ENCODE measurements at places on chromosomes 11 and 22.

GRCh38 chr11:15625691-15626090 is 511.0 kb downstream of the INSC start:
- DNase-seq: no peak

DNA sequence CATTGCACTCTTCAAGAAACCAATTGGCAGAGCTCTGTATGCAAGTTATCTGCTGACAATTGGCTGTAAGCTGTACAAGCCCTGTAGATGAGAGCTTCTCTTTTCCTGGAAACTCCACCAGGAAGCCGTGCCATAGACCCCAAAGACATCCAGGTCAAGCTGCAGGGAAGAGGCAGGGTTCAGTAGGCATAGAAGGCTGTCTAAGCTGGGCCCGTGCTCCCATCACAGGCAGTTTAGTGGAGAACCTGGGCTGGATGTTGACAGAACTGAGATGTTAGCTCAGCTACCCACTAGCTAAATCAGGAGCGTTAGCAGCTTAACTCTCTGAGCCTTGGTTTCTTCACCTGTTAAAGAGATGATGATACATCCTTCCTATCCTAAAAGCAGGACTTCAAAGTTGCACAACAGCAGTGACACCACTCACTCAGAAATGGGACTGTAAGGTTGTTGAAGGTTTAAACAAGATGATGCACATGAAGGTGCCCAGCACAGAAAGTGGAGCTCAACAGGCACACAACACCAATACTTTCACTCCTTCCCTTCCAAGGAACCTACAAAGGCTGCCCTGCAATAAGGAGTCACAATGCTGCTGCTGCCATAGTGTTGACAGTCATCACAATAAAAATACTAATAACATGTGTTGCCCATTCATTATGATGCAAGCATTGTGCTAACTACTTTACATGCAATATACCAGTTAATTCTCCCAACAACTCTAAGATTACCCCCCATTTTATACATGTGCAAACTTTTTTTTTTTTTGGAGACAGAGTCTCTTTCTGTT is 115.4 kb downstream of the ZBTB16 start:
- DNase-seq: no peak

GRCh38 chr11:75474240-75474639 is 41.2 kb upstream of the KLHL35 start:
- DNase-seq: no peak

DNA sequence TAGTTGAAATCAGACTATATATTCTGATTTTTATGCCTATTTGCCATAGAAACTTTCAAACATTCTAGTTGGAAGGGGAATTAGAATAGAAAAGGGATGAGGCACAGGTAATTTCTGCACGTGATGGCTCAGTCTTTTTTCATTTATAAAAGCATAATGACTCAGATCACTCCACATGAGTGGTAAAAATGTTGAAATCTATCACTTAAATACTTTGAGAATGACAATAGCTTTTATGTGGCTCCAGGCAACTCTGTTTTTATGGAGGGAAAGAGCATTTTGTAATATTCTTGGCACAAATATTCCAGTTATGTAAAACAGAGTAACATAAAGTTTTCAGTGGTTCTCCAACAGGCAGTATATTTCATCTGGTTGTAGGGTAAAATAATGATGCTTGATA is 5.9 kb upstream of the MMP3 start:
- DNase-seq: no peak

GRCh38 chr22:45105281-45105702 is 58.4 kb upstream of the NUP50 start:
- DNase-seq: no peak

DNA sequence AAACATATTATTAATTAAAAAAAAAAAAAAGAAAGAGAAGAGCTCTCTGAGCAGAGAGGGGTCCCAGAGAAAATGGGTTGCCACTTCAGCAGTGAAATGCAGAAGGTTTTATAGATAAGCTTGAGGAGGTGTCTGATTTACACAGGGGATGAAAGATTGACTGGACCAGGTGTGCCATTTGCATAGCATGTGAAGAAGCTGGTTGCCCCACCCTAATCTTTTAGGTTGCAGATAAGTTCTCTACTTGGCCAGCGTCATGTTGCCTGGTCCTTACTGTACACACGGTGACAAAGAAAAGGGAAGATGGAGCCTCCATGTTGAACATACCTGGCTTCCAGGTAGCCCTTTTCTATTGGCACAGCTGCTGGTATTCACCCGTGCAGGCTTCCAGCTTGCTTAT is 41.4 kb downstream of the MS4A2 start:
- DNase-seq: no peak

- DNase-seq: no peak
These were observed 17.5 kb upstream of the SCGB1A1 start for GRCh38 chr11:62401356-62401755.

DNA sequence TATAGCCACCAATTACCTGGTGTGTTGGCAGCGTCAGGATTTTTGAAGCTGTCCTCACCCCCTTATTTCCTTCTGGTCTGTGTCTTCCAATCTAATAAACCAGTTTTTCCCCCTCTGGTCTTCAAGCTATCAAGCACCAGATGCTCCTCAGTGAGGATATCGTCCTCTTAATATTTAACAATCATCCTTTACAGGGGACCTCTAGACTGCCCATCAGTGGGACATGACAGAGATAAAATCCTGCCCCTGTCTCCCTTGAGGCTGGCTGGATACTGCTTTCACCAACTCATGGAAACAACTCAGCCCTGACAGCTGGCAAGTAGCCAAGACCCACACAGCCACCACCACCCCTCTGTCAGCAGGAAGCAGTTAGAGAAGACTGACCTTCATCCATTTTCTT is 421.0 kb upstream of the API5 start:
- DNase-seq: no peak
